Stimulated activated CD8-positive, alpha-beta memory T cell treated with anti-CD3 and anti-CD28 coated beads, Interleukin-7, amount 100 ng/mL, for 4 hours (primary cell): ENCODE measurements at places on chromosomes 5 and 9.

GRCh38 chr5:8949908-8950307, 596.0 kb downstream of the SEMA5A start:
- DNase-seq, result no peak

- no peak for DNase-seq
Observed at GRCh38 chr9:95505072-95505716, 11.6 kb downstream of the PTCH1 start.

DNA sequence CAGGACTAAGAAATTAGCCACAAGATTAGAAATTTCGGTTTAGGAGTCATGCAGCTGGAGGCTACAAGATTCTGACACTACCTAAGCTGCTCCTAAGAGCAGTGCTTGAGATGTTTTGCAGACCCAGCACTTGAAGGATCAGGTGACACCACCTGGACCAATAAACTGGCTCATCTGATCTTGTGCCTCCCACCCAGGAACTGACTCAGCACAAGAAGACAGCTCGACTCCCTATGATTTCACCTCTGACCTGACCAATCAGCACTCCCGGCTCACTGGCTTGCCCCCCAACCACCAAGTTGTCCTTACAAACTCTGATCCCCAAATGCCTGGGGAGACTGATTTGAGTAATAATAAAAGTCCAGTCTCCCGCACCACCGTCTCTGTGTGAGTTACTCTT, 170.4 kb downstream of the TTC39B start:
- no peak for DNase-seq

- no peak for DNase-seq
Observed at GRCh38 chr5:53309653-53310052, 170.8 kb upstream of the FST start.
